Activated CD4-positive, alpha-beta T cell treated with anti-CD3 and anti-CD28 coated beads, Interleukin-2, amount 10 ng/mL, durations not matched to agents 24 days and 14 days (primary cell): ENCODE measurements at places on chromosomes 4 and X. TPM values are rescaled to one million over a fixed set of nuclear protein-coding genes. Genes with fewer than 3 reads are reported as not detected.

Gene CT55
- total RNA-seq = not detected in 2 replicates

Gene CXCL1
- not detected in 2 replicates for total RNA-seq

Gene GJB1
- not detected in 2 replicates for total RNA-seq

Gene CT47C1
- total RNA-seq = not detected in 2 replicates

Gene BMP3
- not detected in 2 replicates for total RNA-seq

Gene ZCCHC18
- 0.35 and 0.69 TPM in 2 replicates for total RNA-seq

Gene LUZP4
- not detected in 2 replicates for total RNA-seq

Gene MAB21L2
- total RNA-seq = not detected in 2 replicates

Gene GPR50
- total RNA-seq = not detected in 2 replicates

Gene NLGN4X
- not detected in 2 replicates for total RNA-seq

Gene SLC39A8
- total RNA-seq = 80.4 and 81.2 TPM in 2 replicates

Gene ZMAT1
- 0.57 and 0.75 TPM in 2 replicates for total RNA-seq

Gene MAGEB6B
- total RNA-seq = not detected in 2 replicates

Gene SLC10A4
- not detected in 2 replicates for total RNA-seq

Gene GAGE1
- total RNA-seq = not detected in 2 replicates

Gene DGAT2L6
- total RNA-seq = not detected in 2 replicates

Gene CLIC2
- 0.17 and 0.58 TPM in 2 replicates for total RNA-seq

Gene PRRG3
- not detected in 2 replicates for total RNA-seq
